ENCODE measurements at places on chromosomes 7 and 10. TPM values are rescaled to one million over a fixed set of nuclear protein-coding genes. Genes with fewer than 3 reads are reported as not detected.

Gene MEOX2
- total RNA-seq, result not detected

Gene FANK1
- 0.69 TPM for total RNA-seq

Gene LHFPL3
- not detected for total RNA-seq

Gene POLR2J3
- total RNA-seq, result 57.2 TPM

Gene PRTFDC1
- 1.5 TPM for total RNA-seq

DNA sequence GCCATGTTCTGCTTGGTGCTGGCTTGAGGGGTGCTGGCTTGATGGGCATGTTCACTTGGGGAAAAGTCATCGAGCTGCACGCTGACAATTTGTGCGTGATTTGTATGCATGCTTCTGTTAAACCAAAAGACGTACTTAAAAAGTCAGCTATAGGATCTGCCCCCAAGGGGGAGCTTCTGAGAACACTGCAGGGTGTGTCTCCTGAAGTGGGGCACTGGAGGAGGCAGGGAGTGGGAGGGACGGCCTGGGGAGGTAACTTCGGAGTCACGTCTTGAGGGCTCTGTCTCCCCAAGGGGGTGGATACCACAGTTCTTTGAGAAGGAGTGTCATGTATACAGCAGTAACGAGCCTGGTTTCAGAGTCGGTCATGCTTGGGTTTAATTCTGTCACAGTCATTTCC is 406.5 kb downstream of the PLXNA4 start:
- no peaks in the 10 kb centered on the region for H3K36me3 ChIP-seq
- H3K4me1 ChIP-seq, result no peaks in the 10 kb centered on the region
- no peak for DNase-seq
- no peaks in the 10 kb centered on the region for H3K27me3 ChIP-seq
- no peak overlapping the region for H3K4me3 ChIP-seq

GRCh38 chr10:95343573-95343972 is 52.8 kb upstream of the PDLIM1 start:
- H3K27ac ChIP-seq, result no peak overlapping the region
- H3K4me3 ChIP-seq, result no peak overlapping the region
- no peaks in the 10 kb centered on the region for H3K4me1 ChIP-seq
- peaks cover 10% of the 10 kb centered on the region for H3K27me3 ChIP-seq

DNA sequence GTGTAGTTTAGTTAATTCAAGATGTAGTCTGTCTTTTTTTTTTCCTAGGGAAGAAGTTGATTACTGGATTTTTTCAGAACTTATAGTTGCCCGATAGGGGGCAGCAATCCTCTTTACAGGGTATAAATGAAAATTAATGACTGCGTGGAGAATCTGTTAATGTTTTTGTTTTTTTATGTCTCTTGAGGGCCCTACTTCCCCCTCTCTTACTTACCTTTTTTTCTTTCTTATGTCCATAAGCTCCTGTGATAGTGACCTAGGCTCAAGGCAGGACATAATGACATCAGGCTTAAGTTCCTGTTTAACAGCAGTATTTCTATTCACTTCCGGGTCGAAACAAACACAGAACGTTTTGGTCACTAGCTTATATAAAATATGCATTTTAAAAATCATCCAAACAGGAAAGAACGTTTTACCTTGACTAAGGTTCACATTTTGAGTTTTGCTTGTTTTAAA is 18.8 kb downstream of the CDC123 start:
- H3K27ac ChIP-seq, result peak overlapping the region; percentile 84
- peak overlapping the region; percentile 68 for H3K4me3 ChIP-seq
- peaks cover 6% of the 10 kb centered on the region for H3K4me1 ChIP-seq

GRCh38 chr10:110174201-110174600 is 33.2 kb upstream of the MXI1 start:
- H3K27me3 ChIP-seq, result peaks cover 81% of the 10 kb centered on the region
- no peaks in the 10 kb centered on the region for H3K36me3 ChIP-seq
- H3K27ac ChIP-seq, result no peak overlapping the region
- no peak for DNase-seq
- peaks cover 14% of the 10 kb centered on the region for H3K4me1 ChIP-seq
- H3K4me3 ChIP-seq, result no peak overlapping the region

DNA sequence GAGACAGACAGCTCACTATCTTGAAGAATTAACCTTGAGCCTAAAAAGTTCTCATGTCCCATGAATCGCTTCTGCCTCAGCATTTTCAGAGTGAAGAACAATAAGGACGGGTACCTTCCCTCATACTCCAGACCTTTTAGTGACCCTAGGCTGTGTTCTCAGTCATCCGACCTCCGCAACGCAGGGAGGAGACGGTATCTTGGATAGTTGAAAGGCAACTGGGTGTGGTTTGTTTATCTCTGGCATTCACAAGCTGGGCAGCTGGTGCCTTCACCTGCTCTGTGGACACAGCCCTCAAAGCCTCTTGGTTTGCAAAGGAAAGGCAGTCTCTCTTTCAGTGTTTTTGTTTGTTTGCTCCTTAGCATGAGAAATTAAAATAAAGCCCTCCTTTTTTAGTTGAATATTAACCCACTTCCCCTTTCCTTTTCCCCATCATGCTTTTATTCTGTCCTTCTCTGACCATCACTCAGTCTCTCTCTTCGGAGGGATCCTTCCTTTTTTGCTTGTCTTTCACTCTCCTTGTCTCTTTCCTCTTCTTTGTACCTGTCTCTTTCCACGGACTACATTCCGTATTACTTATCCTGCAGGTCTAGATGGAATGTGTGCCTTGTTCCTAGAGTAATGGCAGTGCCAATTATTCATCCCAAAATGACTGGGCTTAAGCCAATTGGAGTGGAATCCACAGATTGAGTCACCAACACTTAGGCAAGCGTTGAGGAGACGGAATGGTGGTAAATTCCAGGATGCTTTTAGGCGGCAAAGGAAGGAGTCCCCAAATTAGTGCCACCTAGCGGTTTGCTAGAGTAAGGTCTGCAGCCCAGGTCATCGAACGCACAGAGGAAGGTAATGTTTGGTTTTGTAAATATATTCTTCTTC is 45.8 kb downstream of the PRR15 start:
- no peaks in the 10 kb centered on the region for H3K36me3 ChIP-seq
- H3K4me1 ChIP-seq, result no peaks in the 10 kb centered on the region
- DNase-seq, result no peak
- peaks cover 12% of the 10 kb centered on the region for H3K27me3 ChIP-seq
- no peak overlapping the region for H3K4me3 ChIP-seq

- H3K27ac ChIP-seq, result no peak overlapping the region
- peaks cover 2% of the 10 kb centered on the region for H3K27me3 ChIP-seq
- H3K4me3 ChIP-seq, result no peak overlapping the region
Observed at GRCh38 chr10:614139-614711, 75.2 kb downstream of the DIP2C start.

- DNase-seq, result no peak
- H3K27ac ChIP-seq, result no peak overlapping the region
- peaks cover 13% of the 10 kb centered on the region for H3K27me3 ChIP-seq
Observed at GRCh38 chr10:5589011-5589660, 64.4 kb downstream of the CALML3 start.

DNA sequence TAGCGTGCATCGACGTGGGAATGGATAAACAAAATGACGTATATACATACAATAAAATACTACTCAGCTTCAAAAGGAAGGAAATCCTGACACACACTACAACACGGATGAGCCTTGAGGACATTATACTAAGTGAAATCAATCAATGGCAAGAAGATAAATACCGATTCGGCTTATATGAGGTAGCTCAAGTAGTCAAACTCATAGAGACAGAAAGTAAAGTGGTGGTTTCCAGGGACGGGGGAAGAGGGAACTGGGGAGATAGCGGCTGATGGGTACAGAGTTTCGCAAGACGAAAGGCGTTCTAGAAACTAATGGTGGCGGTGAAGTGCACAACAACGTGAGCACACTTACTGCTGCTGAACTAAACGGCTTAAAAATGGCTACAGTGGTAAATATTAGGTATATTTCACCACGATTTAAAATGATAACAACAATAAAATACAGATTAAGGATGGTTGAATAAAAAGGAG is 516.7 kb downstream of the PARD3 start:
- H3K4me1 ChIP-seq, result no peaks in the 10 kb centered on the region
- H3K36me3 ChIP-seq, result no peaks in the 10 kb centered on the region
- H3K27me3 ChIP-seq, result no peaks in the 10 kb centered on the region
- H3K27ac ChIP-seq, result no peak overlapping the region
- H3K4me3 ChIP-seq, result no peak overlapping the region
- DNase-seq, result no peak

- H3K4me1 ChIP-seq, result no peaks in the 10 kb centered on the region
- no peak overlapping the region for H3K4me3 ChIP-seq
- DNase-seq, result no peak
- H3K27ac ChIP-seq, result no peak overlapping the region
- H3K36me3 ChIP-seq, result no peaks in the 10 kb centered on the region
- H3K27me3 ChIP-seq, result no peaks in the 10 kb centered on the region
Observed at GRCh38 chr10:131695496-131696165, 205.2 kb upstream of the PPP2R2D start.

- H3K27me3 ChIP-seq, result no peaks in the 10 kb centered on the region
- H3K4me1 ChIP-seq, result peaks cover 50% of the 10 kb centered on the region
- peak overlapping the region; percentile 49 for H3K27ac ChIP-seq
- peak overlapping the region; percentile 78 for H3K4me3 ChIP-seq
- DNase-seq, result no peak
Observed at GRCh38 chr7:131104596-131105293, 222.9 kb upstream of the MKLN1 start.

- DNase-seq, result no peak
- no peaks in the 10 kb centered on the region for H3K27me3 ChIP-seq
- no peaks in the 10 kb centered on the region for H3K4me1 ChIP-seq
- no peaks in the 10 kb centered on the region for H3K36me3 ChIP-seq
- no peak overlapping the region for H3K27ac ChIP-seq
Observed at GRCh38 chr10:115398026-115398425, 304.9 kb downstream of the ATRNL1 start.

- H3K4me1 ChIP-seq, result peaks cover 1% of the 10 kb centered on the region
- H3K27me3 ChIP-seq, result peaks cover 45% of the 10 kb centered on the region
- no peaks in the 10 kb centered on the region for H3K36me3 ChIP-seq
- no peak for DNase-seq
- no peak overlapping the region for H3K27ac ChIP-seq
Observed at GRCh38 chr7:73618538-73618937, 5.8 kb downstream of the MLXIPL start.

DNA sequence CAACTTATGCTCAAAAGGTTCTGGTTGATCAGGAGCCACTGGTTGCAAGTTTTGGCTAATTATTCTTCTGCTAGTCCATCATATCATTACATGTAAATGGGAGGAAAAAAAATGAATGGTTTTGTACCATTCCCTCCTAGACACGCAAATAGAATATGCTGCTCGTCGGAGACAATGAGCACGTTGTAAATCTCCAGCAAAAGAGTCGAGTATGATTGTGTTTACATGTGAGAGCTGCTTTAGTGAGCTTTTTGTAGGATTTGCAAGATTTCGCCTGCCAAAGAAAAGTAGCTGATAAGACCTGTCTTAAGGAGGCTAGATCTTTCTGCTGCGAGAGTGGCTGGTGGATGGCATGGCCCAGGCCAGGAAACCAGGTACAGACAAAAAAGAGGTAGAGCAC is 109.0 kb downstream of the ZMYND11 start:
- peaks cover 16% of the 10 kb centered on the region for H3K36me3 ChIP-seq
- H3K4me1 ChIP-seq, result no peaks in the 10 kb centered on the region
- H3K4me3 ChIP-seq, result no peak overlapping the region
- DNase-seq, result no peak
- H3K27me3 ChIP-seq, result no peaks in the 10 kb centered on the region
